ENCODE measurements at places on chromosomes 5 and 9.

DNA sequence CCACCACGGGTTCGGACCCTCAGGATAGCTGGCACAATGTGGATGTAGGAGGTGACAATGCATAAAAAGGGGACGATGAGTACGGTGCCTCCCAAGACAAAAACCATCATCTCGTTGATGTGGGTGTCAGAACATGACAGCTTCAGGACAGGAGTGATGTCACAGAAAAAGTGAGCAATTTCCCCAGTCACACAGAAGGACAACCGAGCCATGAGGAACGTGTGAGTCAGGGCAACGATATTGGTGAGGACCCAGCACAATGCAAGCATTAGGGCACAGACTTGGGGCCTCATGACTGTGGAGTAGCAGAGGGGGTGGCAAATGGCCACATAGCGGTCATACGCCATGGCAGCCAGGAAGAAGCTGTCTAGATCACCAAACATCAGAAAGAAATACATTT, 491 bp downstream of the OR1N1 start:
- no peaks in the 10 kb centered on the region for H3K36me3 ChIP-seq
- DNase-seq, result no peak
- H3K27ac ChIP-seq, result no peak overlapping the region
- H3K4me3 ChIP-seq, result no peak overlapping the region
- H3K27me3 ChIP-seq, result peaks cover 24% of the 10 kb centered on the region

DNA sequence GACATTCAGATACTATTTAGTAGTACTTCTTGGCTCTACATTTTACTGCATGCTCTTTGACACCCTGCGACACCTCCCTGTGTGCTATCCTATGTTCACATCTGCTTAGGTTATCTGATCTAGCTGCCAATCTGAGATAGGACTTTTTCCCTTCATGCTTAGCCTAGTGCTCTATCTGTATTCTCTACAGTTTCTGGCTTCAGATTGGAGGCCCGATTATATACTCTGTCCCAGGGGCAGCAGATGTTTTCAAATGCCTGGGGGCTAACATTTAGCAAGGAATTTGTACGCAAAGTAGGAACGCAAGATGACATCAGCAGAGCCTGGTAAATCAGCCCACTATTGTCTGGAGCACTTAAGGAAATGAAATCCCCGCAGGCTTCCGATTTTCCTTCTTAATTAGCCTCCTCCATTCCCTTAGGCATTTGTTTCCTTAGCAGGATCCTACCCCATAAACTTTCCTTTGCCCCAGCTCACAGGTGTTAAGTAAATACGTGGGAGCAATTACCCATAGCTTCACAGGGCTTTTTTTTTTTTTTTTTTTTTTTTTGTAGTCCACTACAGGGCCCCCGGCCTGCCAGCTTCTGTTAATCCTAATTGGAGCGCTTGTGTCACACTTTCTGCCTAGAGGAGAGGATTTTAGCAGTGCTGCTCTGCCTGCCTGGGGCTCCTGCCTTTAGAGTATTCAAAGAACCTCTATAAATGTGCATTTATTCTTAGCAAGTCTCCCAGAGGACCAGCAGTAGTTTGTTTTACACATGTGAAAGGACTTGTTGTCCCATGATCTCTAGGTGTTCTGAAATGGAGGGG, 61.1 kb upstream of the LPAR1 start:
- peaks cover 3% of the 10 kb centered on the region for H3K4me1 ChIP-seq
- H3K27ac ChIP-seq, result no peak overlapping the region
- no peak overlapping the region for H3K4me3 ChIP-seq
- no peak for DNase-seq
- H3K27me3 ChIP-seq, result no peaks in the 10 kb centered on the region

GRCh38 chr9:76223749-76224340, 170.4 kb downstream of the RFK start:
- no peak overlapping the region for H3K4me3 ChIP-seq
- no peaks in the 10 kb centered on the region for H3K36me3 ChIP-seq
- H3K27me3 ChIP-seq, result no peaks in the 10 kb centered on the region
- H3K27ac ChIP-seq, result no peak overlapping the region

GRCh38 chr5:72134226-72134899, 27.1 kb downstream of the MAP1B start:
- DNase-seq, result no peak
- H3K4me1 ChIP-seq, result no peaks in the 10 kb centered on the region
- no peaks in the 10 kb centered on the region for H3K36me3 ChIP-seq

DNA sequence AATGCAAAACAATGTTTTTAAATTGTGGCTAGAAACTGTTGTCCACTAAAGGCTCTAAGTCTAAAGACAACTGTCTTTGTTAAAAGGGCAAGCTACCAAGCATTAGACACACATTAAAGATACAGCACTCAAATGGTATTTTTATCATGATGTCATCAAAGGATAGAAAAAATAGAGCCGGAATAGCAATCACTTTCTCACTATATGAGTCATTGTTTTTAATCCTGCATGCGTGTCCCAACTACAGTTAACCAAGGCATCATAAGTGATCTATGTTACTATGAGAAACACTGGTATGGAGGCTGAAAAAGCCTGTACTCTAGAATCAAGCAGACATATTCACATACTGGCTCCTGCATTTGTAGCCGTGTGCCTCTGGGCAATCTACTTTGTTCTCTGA, 1.9 kb upstream of the PJA2 start:
- H3K27me3 ChIP-seq, result no peaks in the 10 kb centered on the region
- DNase-seq, result peak; percentile 24
- H3K36me3 ChIP-seq, result no peaks in the 10 kb centered on the region
- H3K4me1 ChIP-seq, result peaks cover 17% of the 10 kb centered on the region
- no peak overlapping the region for H3K4me3 ChIP-seq

GRCh38 chr5:77305222-77305846, 94.9 kb downstream of the PDE8B start:
- H3K4me1 ChIP-seq, result no peaks in the 10 kb centered on the region
- DNase-seq, result no peak
- no peaks in the 10 kb centered on the region for H3K27me3 ChIP-seq
- H3K27ac ChIP-seq, result no peak overlapping the region
- H3K4me3 ChIP-seq, result no peak overlapping the region
- H3K36me3 ChIP-seq, result no peaks in the 10 kb centered on the region

DNA sequence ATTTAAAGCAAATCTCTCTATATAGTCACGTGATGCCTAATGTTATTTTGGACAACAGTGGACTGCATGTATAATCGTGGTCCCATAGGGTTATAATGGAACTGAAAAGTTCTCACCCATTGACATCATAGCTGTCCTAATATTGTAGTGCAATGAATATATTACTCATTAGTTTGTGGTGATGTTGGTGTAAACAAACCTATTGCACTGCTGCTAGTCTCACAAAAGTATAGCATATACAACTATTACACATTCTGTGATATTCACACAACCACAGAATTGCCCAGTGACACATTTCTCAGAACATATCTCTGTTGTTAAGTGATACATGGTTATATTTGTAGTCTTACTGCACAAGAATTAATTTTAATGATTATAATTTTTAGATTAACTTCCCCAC, 37.7 kb downstream of the IPO11 start:
- H3K4me3 ChIP-seq, result no peak overlapping the region
- no peaks in the 10 kb centered on the region for H3K27me3 ChIP-seq
- H3K27ac ChIP-seq, result no peak overlapping the region
- peaks cover 3% of the 10 kb centered on the region for H3K36me3 ChIP-seq
- no peaks in the 10 kb centered on the region for H3K4me1 ChIP-seq
- DNase-seq, result no peak

- H3K27ac ChIP-seq, result no peak overlapping the region
- H3K4me3 ChIP-seq, result no peak overlapping the region
- DNase-seq, result no peak
- H3K4me1 ChIP-seq, result no peaks in the 10 kb centered on the region
Observed at GRCh38 chr9:95598236-95598635, 81.5 kb upstream of the PTCH1 start.

Data from HCT116 (cell line).